ENCODE measurements at places on chromosomes 4 and X. TPM values are rescaled to one million over a fixed set of nuclear protein-coding genes. Genes with fewer than 3 reads are reported as not detected.

The TLR6 gene
- total RNA-seq: 2.8 TPM

The ITM2A gene
- 7.6 TPM for total RNA-seq

The CITED1 gene
- total RNA-seq: not detected

The CDKN2AIP gene
- 45.7 TPM for total RNA-seq

The RPA4 gene
- total RNA-seq: 0.17 TPM

The PPP3CA gene
- total RNA-seq: 32.3 TPM

Measured in renal cortical epithelial cell (primary cell).